NCI-H1048 (cell line): ENCODE measurements at places on chromosomes 4 and X.

DNA sequence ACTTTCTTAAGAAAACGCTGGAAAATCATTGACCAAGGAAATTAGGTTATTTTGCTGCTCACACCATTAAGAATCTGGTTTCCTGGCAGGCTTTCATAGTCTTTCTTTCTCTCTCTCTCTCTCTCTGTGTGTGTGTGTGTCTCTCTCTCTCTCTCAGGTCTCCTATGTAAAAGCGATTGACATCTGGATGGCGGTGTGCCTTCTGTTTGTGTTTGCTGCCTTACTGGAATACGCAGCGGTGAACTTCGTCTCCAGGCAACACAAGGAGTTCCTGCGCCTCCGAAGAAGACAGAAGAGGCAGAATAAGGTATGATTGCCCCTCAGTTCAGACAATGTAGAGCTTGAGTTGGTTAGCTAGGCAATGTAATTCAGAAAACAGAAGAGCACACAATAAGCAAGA is 161.2 kb downstream of the GLRA2 start:
- no peak for DNase-seq

DNA sequence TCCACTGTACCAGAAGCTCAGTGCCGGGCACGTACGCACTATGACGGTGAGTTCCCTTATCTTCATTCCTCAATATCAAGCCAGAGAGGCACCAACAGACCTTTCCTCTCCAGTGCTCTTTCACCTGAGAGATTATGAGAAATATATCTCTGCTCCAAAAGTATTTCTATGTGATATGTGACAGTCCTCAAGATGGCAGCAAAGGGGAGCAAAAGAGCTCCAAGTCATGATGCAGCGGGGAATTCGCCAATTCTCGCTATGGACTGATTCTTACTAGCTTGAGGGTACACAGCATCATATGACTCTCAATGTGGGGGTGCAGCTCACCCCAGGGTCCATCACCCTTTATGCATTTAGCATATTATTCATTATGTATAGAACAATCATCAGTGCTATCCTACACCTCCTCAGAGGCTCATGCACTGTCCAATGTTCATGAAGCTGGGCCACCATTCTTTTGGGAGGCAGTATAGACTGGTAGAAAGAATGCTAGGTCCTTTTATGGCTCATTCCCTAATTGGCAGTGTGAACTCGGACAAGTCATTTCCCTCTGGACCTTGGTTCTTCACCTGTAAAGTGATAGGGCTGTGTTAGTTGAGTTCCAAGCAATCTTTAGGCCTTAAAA is 12.8 kb upstream of the IQSEC2 start:
- DNase-seq = no peak

GRCh38 chr4:57080781-57081650 is 29.2 kb downstream of the IGFBP7 start:
- no peak for DNase-seq

DNA sequence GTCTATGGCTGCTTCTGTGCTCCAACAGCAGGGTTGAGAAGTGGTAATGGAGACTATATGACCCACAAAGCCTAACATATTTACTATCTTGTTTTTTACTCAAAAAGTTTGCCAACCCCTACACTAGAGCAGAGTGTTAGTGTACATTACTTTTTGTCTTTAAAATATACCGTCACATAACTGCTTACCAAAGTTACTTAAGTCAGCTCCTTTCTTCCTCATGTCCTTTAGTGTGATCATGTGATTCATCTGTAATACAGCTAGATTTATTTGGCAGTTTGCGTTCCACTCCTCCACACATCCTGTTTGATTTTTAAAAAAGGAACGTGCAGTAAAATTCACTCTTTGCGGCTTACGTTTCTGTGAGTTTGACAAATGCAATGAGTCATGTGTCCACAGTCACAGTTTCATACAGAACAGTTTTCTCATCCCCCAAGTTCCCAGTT is 162.4 kb upstream of the GPRIN3 start:
- DNase-seq = no peak

- no peak for DNase-seq
Measured at GRCh38 chr4:81502564-81502963, 30.9 kb upstream of the RASGEF1B start.

- DNase-seq = no peak
Measured at GRCh38 chr4:167114416-167114971, 119.8 kb downstream of the SPOCK3 start.

DNA sequence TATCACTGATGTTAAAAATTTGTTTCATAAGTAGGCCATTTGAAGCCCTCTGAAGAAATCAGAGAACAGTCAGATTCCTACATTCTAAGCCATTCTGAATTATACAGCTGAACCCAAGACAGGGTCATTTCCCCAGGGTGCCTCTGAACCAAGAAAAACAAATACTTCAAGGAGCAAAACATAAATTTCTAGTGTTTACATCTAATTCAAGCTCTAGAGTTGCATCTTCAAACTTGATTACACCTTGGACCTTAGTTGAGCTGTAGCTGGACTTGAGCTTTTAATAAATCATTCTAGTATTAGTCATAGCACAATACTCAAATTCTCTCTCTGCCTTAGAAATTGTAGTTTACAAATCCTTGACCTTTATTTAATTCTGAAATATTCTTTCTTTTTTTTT is 87.6 kb upstream of the IL15 start:
- DNase-seq = no peak

DNA sequence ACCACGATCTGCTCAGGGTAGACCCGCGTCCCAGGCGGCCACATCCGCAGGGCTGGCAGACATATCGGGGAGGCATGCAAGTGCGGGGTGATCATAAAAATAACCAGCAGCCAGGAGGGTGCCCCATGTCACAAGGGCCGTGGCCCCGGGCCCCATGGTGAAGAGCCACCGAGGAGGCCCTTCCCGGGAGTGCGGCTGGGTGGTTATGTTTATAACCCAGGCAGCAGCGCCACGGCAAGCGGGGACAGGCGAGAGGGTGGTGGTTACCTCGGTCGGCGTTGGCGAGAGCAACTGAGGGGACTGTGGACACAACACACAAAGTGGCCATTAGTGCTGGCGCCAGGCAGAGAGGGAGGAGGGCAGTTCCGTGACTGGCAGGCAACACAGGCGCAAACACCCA is 92.7 kb upstream of the AFAP1 start:
- no peak for DNase-seq

- no peak for DNase-seq
Measured at GRCh38 chr4:106978046-106978774, 57.9 kb downstream of the DKK2 start.

- peak; percentile 67 for DNase-seq
Measured at GRCh38 chr4:140153718-140154571, at the start of gene MAML3. Gene MAML3 (minus strand): TSS chr4:140154184. CDS start chr4:140153327, 857 bp downstream.

DNA sequence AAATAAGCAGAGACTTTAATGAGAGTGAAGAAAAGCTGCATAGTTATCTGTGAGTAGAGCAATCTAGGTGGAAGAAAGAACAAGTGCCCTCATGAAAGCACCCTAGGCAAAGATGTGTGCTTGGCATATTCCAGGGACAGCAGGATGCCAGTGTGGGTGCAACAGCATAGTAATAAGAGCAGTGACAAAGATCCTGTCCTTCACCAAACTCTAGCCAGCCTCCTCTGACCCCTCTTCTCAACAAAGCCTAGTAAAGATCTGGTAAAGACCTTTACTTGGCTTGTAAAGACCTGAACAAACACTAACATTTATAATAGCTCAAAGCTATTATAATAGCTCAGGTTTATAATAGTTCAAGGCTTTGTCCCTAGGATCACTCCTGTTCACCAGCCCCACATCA is 735.4 kb downstream of the PCDH7 start:
- DNase-seq = no peak

GRCh38 chr4:88752076-88752463 is 54.4 kb upstream of the NAP1L5 start:
- DNase-seq = no peak

GRCh38 chr4:80448056-80448455 is 112.5 kb downstream of the CFAP299 start:
- DNase-seq = no peak

- no peak for DNase-seq
Measured at GRCh38 chrX:1392376-1393068, 609 bp upstream of the SLC25A6 start.

- DNase-seq = no peak
Measured at GRCh38 chr4:15794426-15794825, 16.3 kb downstream of the CD38 start.

DNA sequence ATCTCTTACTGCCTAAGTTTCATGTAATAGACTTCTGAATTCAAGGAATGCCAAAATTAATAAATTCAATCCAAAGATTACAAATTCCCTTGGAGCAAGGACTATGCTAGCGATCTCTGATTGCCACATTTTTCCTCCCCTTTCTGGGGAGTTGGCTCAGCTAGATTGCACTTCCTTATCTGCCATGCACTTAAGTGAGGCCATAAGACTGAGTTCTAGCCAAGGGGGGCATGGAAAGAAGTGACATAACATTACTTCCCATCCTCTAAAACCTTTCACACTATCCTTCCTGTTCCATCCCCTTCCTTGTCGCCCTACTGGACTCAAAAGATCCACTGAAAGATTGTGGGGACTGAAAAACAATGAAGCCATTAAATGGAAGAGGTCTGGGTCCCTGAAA is 53.8 kb upstream of the TXK start:
- no peak for DNase-seq

DNA sequence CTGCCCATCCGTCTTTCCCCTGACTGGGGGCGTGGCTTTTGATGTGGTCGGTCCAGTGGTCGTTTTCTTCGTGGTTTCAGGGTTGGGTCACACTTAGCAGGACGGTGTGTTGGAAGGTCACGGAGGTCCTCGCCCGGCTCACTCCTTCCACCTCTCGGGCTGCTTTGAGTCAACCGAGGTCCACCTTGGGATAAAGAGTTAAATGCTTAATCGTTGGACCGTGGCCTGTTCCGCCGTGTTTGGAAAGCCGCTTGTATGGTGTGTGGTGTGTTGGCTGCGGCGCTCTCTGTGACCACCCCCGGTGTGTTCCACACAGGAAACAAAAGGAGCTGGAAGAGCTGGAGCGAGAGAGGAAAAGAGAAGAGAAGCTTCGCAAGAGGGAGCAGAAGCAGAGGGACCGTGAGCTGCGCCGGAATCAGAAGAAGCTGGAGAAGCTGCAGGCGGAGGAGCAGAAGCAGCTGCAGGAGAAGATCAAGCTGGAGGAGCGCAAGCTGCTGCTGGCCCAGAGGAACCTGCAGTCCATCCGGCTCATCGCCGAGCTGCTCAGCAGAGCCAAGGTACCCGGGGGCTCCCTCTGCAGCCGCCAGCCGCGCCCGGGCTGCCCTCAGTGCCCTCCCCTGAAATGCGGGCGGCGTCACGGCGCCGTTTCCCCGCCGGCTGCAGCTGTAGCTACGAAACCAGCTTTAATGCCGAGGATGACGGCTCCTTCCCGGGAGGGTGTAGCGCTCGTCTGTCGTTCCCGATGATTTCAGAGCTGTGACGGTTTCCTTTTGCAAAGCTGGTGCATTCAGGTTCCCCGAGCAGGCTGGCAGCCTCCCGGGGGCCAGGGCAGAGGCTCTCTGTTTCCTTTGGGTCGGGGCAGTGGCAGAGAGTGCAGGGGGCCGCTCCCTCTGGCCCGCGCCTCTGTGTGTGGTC is 7.7 kb downstream of the AKAP17A start:
- no peak for DNase-seq

GRCh38 chr4:89754531-89754930 is 82.4 kb downstream of the SNCA start:
- DNase-seq = no peak

- DNase-seq = no peak
Measured at GRCh38 chr4:26317766-26318165, 3.0 kb upstream of the RBPJ start.

DNA sequence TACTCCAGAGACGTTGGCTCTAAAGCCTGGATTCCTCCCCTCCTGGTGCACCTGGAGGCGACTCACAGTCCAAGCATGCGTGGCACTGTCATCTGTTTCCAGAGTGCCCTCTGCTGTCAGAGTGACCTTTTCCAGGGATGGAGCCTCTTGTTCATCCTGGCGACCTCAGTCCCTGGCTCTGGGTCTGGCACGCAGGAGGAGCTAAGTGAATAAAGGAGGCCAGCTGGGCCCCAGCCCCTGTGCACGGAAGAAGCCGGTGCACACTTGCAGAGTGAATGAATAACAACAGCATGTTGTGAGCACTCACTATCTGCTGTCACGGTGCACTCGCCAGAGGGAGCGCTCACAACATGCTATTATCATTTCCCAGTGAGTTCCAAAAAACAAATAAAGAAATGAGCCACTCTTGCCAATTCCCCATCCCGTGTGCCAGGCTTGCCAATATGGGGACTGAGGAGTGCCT is 27.8 kb upstream of the PSAPL1 start:
- DNase-seq = no peak

DNA sequence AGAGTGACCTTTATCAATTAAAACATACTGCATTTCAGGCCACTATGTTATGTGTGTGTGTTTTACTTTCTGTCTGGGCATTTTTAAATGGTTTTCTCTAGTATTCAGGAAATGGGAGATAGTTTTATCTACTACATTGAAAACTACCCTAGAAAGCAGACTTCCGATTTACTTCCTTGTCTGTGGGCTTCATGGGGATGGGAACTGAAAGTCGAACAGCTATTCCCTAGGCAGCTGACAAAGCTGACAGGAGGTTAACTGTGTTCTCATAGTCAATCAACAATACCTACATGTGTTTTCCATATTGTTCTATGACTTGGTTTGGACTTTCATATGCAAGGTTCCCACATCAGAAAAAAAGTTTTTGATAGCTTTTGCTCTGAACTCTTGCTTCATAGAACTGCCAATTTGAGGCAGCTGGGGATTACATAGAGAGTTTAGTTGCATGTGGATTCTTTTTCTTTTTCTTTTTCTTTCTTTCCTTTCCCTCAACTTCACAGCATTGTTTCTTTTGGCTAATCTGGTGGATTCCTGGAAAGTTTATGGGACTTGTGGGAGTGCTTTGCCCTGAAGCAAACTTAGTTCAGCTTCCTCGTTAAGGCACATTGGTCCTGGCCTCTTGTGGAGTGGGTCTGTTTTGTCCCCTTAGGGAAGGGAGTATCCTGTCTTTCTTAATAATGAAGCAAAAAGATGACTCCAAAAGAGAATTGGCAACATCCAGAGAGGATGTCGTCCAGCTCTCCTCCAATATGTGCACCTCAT is 327.1 kb upstream of the GIMD1 start:
- no peak for DNase-seq

DNA sequence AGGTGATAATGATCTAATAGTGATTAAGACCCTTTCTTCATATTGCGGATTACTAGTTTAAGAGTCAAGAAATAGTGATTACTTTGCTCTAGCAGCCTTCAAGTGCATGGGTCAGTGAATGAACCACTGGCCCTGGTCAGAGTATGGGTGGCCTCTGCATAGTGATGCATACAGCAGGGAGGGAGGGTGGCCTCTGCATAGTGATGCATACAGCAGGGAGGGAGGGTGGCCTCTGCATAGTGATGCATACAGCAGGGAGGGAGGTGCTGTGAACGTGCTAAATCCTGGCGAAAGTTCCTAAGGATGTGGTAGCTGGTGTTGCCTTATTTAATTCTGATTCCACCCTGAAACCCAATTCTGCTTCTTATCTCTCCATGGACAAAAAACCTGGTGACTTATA is 246.7 kb upstream of the ARSJ start:
- DNase-seq = no peak

DNA sequence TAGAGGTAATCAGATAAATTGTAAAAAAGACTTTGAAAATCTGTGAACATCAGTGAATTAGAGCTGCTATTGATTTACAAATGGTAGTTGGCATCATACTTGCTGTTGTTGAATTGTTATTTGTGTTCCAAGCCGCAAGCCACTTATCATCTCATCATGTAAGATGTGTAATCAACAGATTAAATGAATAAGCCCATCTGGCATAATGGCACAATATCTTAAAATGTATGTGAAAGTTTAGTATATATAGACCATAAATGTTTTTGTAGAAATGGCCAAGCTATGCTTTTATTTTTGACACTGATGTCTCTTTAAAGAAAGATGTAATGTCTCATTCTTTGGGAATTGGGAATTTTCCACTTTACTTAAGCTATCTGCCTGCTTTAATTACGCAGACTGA is 682.6 kb upstream of the GNPDA2 start:
- no peak for DNase-seq

GRCh38 chrX:110428144-110428543 is 69.5 kb downstream of the RTL9 start:
- DNase-seq = no peak
